Natural killer cell treated with Interleukin-12 subunit alpha and Interleukin-12 subunit beta and Interleukin-15 and Interleukin-18, amount 100 ng/mL, for 72 hours (primary cell): ENCODE measurements at places on chromosomes 7 and 10. TPM values are rescaled to one million over a fixed set of nuclear protein-coding genes. Genes with fewer than 3 reads are reported as not detected.

GRCh38 chr10:133336577-133337369 lies at the start of gene CALY:
Gene CALY (minus strand): TSS chr10:133336896. CDS start chr10:133328989, 7,907 bp downstream.
- H3K4me3 ChIP-seq = peak within 1 kb of the TSS; percentile 80
- DNase-seq = no peak
- no peaks in the 10 kb centered on the region for H3K36me3 ChIP-seq
- no peak within 1 kb of the TSS for H3K27ac ChIP-seq
- peaks cover 5% of the 10 kb centered on the region for H3K4me1 ChIP-seq
- peaks cover 30% of the 10 kb centered on the region for H3K27me3 ChIP-seq

- H3K4me3 ChIP-seq = no peak overlapping the region
- H3K4me1 ChIP-seq = peaks cover 20% of the 10 kb centered on the region
- H3K27me3 ChIP-seq = peaks cover 2% of the 10 kb centered on the region
- no peak overlapping the region for H3K27ac ChIP-seq
- no peak for DNase-seq
- no peaks in the 10 kb centered on the region for H3K36me3 ChIP-seq
Measured at GRCh38 chr7:69703099-69703498, 104.8 kb downstream of the AUTS2 start.

GRCh38 chr10:34507217-34507616 lies 307.9 kb downstream of the PARD3 start:
- no peak overlapping the region for H3K27ac ChIP-seq
- H3K4me3 ChIP-seq = no peak overlapping the region
- no peaks in the 10 kb centered on the region for H3K36me3 ChIP-seq
- no peaks in the 10 kb centered on the region for H3K4me1 ChIP-seq
- DNase-seq = no peak

- H3K27ac ChIP-seq = no peak overlapping the region
- DNase-seq = no peak
- no peaks in the 10 kb centered on the region for H3K36me3 ChIP-seq
- H3K4me3 ChIP-seq = no peak overlapping the region
Measured at GRCh38 chr7:128060018-128060417, 28.8 kb upstream of the LRRC4 start.

DNA sequence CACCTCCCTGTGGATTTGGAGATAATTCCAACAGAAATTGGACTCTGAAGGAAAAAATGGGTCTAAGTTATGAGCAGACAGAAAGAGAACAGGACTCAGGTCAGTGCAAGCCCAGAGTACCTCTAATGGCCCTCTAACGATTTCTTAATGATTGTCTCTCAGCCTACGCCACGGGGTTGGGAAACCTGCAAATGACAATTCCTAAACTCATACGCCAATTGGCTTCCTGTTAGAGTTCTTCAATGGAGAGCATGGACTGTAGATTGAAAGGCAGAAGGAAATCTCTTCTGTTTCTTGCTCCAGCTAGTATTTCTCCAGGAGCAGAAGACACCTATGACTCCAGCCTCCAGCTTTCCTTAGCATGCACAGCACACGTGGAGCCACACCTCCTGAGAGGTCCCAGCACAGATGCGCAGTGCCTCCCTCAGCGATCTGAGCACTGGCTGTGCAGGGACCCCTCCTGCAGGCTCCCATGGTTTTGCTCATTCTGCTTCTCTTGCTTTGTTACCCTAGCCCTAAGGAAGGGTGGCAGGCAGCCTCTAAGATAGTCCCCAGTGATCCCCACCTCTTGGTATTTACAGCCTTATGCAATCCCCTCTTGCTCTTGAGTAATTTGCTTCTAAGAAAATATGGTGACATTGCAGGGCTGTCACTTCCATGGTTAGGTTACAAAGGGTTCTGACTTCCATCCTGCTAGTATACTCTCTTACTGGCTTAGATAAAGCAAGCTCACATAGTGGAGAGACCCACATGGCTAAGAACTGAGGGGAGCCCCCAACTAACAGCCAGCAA lies 30.1 kb downstream of the DENND11 start:
- no peaks in the 10 kb centered on the region for H3K27me3 ChIP-seq
- peak; percentile 67 for DNase-seq
- H3K4me1 ChIP-seq = peaks cover 55% of the 10 kb centered on the region
- H3K36me3 ChIP-seq = peaks cover 18% of the 10 kb centered on the region
- peak overlapping the region; percentile 84 for H3K27ac ChIP-seq

DNA sequence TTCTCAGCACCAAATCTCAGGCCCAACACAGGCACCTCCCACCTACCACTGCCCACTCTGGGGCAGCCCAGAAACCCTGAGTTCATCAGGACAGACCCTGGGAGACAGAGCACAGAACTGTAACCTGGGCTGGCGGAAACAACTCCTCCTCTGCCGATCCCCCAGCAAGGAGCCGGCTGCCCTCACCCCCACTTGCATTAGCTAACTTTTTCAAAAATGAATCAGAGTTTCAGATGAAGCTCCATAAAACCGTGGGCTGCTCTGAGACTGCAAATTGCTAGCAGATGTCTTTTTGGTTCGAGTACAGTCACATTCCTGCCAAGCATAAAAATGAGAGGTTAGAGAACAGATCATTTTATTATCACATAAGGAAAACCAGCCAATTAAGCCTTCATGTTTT lies 93.4 kb upstream of the PARD3 start:
- no peak for DNase-seq
- H3K27me3 ChIP-seq = no peaks in the 10 kb centered on the region
- no peaks in the 10 kb centered on the region for H3K4me1 ChIP-seq
- no peaks in the 10 kb centered on the region for H3K36me3 ChIP-seq

- no peak overlapping the region for H3K4me3 ChIP-seq
- peaks cover 42% of the 10 kb centered on the region for H3K27me3 ChIP-seq
- no peaks in the 10 kb centered on the region for H3K36me3 ChIP-seq
Measured at GRCh38 chr7:27300421-27300820, 57.8 kb downstream of the EVX1 start.

DNA sequence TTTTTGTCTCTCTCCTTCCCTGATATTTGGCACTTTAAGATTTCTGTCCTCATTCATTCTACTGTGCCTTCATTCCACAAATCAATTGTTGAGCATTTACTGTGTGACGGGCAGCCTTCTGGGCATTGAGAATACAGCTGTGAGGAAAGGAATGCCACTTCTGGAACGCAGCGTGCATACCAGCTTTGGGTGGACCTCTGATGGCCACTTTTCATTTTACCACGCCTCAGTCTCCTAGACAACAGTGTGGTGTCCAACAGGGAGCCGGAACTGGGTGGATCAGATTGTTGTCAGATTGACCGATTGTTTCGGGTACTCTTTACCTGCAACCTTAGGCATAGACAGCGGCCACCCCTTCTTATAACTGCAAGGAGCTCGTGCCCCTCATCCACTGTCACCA lies 222.7 kb upstream of the DPP6 start:
- H3K4me1 ChIP-seq = no peaks in the 10 kb centered on the region
- no peak overlapping the region for H3K4me3 ChIP-seq
- H3K36me3 ChIP-seq = peaks cover 6% of the 10 kb centered on the region
- H3K27me3 ChIP-seq = no peaks in the 10 kb centered on the region
- DNase-seq = no peak

DNA sequence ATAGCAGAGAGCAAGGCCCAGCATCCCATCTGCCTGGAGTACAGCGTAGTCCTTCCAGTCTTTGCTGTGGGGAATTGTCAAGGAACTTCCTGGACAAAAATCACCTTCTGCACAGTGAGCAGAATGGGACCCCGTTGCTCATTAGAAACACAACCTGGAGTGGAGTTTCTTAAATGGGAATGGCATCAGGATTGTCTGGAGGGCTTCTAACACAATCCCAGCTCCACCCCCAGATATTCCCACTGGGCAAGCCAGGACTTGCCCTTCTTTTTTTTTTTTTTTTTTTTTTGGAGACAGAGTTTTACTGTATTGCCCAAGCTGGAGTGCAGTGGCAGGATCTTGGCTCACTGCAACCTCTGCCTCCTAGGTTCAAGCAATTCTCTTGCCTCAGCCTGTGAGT lies 356.4 kb downstream of the GALNT17 start:
- no peak overlapping the region for H3K4me3 ChIP-seq
- no peaks in the 10 kb centered on the region for H3K36me3 ChIP-seq
- no peak overlapping the region for H3K27ac ChIP-seq
- H3K4me1 ChIP-seq = no peaks in the 10 kb centered on the region
- DNase-seq = no peak

- no peak overlapping the region for H3K27ac ChIP-seq
- no peaks in the 10 kb centered on the region for H3K4me1 ChIP-seq
- DNase-seq = no peak
- peaks cover 56% of the 10 kb centered on the region for H3K36me3 ChIP-seq
- H3K27me3 ChIP-seq = no peaks in the 10 kb centered on the region
Measured at GRCh38 chr7:92192326-92192725, 13.4 kb upstream of the LRRD1 start.

GRCh38 chr10:72616716-72617115 lies 9.2 kb downstream of the MICU1 start:
- H3K36me3 ChIP-seq = peaks cover 13% of the 10 kb centered on the region
- no peaks in the 10 kb centered on the region for H3K27me3 ChIP-seq
- H3K27ac ChIP-seq = no peak overlapping the region
- no peak overlapping the region for H3K4me3 ChIP-seq

GRCh38 chr10:129345763-129346162 lies 121.3 kb upstream of the MGMT start:
- no peak overlapping the region for H3K4me3 ChIP-seq
- H3K27ac ChIP-seq = no peak overlapping the region
- no peaks in the 10 kb centered on the region for H3K4me1 ChIP-seq
- peaks cover 12% of the 10 kb centered on the region for H3K27me3 ChIP-seq

DNA sequence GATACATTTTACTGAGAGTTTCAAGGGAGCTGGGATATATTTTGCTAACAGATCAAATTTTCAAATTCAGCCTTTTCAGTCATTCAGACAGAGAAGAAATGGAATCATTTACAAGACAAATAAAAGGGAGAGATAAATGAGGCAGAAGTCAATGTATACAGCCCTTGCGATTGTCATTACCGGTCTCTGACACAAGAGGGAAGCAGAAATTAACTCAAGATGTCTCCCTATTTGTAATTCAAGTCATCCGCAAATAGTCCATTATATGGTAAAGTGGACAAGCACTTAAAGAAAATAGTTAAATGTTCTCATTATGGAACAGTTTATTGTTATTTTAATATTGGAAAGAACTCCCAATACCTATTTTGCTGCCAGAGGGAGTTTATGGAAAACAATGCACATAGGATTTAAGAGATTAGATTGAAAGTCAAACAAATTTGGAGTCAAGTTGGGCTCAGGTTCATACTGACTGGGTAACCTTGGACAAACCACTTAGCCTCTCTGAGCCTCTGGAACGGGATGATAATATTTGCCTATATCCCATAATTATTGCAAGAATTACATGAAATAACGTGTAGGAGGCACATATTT lies 89.3 kb upstream of the PRKCQ start:
- H3K27ac ChIP-seq = no peak overlapping the region
- no peak overlapping the region for H3K4me3 ChIP-seq
- no peaks in the 10 kb centered on the region for H3K36me3 ChIP-seq
- H3K27me3 ChIP-seq = peaks cover 4% of the 10 kb centered on the region
- H3K4me1 ChIP-seq = peaks cover 26% of the 10 kb centered on the region
- no peak for DNase-seq

GRCh38 chr7:130946114-130946513 lies 212.1 kb upstream of the KLF14 start:
- H3K4me3 ChIP-seq = peak overlapping the region; percentile 53
- H3K36me3 ChIP-seq = peaks cover 52% of the 10 kb centered on the region
- no peak for DNase-seq
- H3K27ac ChIP-seq = peak overlapping the region; percentile 82
- H3K27me3 ChIP-seq = no peaks in the 10 kb centered on the region

DNA sequence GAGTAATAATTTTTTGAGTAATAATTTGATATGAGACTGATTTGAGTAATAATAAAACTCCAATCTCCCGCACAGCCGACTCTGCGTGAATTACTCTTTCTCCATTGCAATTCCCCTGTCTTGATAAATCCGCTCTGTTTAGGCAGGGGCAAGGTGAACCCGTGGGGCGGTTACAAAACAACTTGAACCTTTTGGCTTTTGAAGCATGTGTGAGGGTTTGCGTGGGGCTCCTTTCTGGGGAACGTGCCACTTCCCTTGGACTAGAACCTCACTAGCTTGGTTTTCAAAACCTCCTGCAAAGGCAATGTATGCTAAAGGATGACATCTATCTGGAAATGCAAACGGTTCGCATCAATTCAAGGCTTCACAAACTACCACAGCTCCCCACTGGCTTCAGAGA lies 1.5 kb downstream of the CRPPA start:
- no peaks in the 10 kb centered on the region for H3K27me3 ChIP-seq
- no peak for DNase-seq
- peak overlapping the region; percentile 97 for H3K4me3 ChIP-seq
- H3K4me1 ChIP-seq = peaks cover 16% of the 10 kb centered on the region
- no peaks in the 10 kb centered on the region for H3K36me3 ChIP-seq

- H3K27ac ChIP-seq = no peak overlapping the region
- peaks cover 5% of the 10 kb centered on the region for H3K27me3 ChIP-seq
- no peaks in the 10 kb centered on the region for H3K4me1 ChIP-seq
- no peak for DNase-seq
Measured at GRCh38 chr10:34985823-34986222, 104.3 kb downstream of the CUL2 start.

DNA sequence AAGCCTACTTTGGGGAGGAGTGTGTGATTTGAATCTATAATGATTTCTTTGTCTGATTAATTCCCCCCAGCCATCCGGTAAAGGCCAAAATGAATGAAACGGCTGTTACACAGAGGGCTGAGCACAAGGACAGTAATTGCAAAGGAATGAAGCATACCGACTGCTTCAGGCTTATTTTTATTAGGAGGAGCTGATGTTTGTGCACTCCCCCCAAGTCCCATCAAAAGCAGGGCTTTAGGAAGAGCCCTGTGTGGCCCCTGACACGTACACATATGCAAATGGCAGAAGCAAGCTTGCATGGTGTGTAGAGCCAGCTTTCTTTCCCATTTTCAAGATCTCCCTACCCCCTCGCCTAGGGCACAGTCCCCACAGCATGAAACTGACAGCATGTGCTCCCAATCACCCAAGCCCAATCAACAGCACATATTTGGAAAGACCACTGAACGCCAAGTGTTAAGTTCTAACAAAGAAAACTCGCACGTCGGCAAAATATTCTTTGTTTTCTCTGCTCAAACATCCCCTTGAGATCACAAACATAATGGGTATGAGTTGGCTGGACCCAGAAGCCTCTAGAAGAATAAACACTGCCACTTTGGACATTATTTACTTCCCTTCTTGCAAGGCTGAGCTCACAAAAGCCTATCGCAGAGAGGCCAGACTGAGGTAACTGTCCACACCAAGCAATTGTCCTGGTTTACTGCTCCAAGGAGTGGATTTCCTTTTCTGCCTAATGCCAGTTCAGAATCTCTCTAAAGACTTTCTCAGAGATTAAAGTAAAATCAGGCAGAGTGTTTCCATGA lies 143.0 kb downstream of the CUBN start:
- no peak overlapping the region for H3K27ac ChIP-seq
- no peak overlapping the region for H3K4me3 ChIP-seq
- no peaks in the 10 kb centered on the region for H3K27me3 ChIP-seq
- no peak for DNase-seq
- H3K36me3 ChIP-seq = no peaks in the 10 kb centered on the region

GRCh38 chr10:50400694-50401093 lies 149.4 kb upstream of the ASAH2 start:
- H3K4me1 ChIP-seq = peaks cover 31% of the 10 kb centered on the region
- H3K36me3 ChIP-seq = peaks cover 7% of the 10 kb centered on the region
- H3K4me3 ChIP-seq = no peak overlapping the region
- no peaks in the 10 kb centered on the region for H3K27me3 ChIP-seq
- DNase-seq = no peak
- no peak overlapping the region for H3K27ac ChIP-seq

MBLAC1 gene
- 3.4 TPM for total RNA-seq

C10orf90 gene
- total RNA-seq = not detected

FXYD4 gene
- not detected for total RNA-seq

CRYGN gene
- total RNA-seq = not detected
